ENCODE measurements at places on chromosomes 3 and 15.

- ATAC-seq: no peak
Observed at GRCh38 chr3:190517687-190518086, 3.8 kb downstream of the IL1RAP start.

DNA sequence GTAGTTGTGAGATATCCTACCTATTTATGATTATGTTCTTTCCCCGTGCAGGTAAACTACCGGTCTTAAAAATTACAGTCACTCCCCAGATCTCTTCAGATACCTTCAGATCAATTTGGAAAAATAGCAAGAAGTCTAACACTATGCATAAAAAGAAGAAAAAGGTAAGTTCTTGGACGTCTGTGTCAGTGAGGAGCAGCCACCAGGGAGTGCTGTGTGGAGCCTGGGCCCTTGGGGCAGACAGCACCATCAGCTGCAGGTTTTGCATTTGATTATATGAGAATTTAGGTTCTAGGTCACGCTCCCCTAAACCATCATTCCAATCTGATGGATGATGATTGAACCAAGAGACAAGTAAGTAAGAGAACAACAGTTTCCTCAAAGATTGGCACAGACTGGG lies 8.9 kb upstream of the RNF7 start:
- ATAC-seq: no peak

DNA sequence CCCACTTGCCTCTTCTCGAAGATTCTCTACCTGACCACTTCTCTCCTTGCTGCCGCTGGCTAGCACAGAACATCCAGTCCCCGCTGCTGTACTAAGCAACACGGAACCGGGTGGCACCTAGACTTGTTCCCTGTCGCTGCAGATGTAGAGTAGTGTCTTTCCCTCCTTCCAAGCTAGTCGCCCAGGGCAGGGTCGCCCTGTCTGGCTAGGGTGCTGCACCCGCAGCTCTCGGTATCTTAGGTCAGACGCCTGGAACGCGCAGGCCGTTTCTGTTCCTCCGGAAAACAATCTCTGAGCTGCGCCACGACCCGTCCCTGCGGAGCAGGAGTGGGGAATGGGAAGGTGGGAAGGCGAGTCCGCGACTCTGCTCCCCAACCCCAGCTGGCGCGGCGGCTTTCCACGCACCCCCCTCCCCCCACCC lies 758 bp upstream of the SNX33 start:
- peak; percentile 20 for ATAC-seq

DNA sequence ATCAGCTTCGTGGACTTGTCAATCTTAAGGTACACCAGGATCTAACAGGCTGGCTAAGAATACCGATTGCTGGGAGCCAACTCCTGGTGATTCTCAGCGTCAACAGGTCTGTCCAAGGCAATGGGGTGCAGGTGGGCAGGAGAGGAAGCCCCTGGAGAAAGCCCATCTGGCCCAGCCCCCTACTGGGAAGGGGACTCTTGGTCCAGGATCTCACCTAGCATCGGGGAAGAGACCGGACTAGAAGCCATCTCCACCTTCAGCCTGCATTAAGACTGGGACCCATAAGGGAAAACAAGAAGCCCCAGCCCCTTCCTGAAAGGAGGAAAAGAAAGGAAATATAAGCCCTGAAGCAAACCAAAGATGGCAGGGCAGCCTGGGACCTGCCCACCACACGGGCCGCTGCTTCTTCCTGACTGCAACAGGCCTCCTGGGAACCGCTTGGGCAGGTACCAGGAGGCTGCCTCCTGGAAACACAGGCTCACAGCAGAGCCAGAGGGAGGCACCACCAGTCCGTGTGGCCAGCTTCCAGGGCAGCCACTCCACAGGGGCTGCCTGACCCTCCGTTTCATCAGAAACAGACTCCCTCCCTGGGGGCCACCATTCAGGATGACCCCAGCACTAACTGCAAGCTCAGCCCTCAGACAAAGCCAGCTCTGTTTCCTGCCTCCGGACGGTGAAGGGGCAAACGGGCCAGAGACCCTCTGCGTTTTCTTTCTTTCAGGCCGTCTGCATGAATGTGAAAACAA lies 100.2 kb downstream of the LRIG1 start:
- no peak for ATAC-seq

GRCh38 chr3:10901296-10901945 lies 85.4 kb downstream of the SLC6A11 start:
- ATAC-seq: no peak

GRCh38 chr3:164018500-164018899 lies 1059.8 kb downstream of the SI start:
- no peak for ATAC-seq

DNA sequence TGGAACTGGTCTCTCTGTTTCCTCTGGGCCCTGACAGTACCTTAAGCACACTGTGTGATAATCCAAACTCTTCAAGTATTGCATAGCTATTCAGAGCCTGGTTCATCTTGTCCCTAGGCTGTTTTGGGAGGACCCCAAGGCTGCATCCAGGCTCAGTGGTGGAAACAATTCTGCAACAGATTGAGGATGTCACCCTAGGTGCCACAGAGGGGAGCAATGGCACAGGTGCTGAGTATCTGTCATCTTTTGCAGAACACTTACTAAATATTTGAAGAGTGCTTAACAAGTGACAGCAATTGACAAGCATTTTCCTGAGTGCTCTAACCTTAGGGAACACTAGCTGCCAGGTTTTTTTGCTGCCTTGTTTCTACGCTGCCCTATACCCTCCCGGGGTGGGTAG lies 27.8 kb downstream of the STARD5 start:
- ATAC-seq: no peak

GRCh38 chr15:101597360-101597928 lies 54.7 kb downstream of the TM2D3 start:
- no peak for ATAC-seq

- ATAC-seq: no peak
Observed at GRCh38 chr15:43775411-43775965, 1.3 kb downstream of the ELL3 start.

DNA sequence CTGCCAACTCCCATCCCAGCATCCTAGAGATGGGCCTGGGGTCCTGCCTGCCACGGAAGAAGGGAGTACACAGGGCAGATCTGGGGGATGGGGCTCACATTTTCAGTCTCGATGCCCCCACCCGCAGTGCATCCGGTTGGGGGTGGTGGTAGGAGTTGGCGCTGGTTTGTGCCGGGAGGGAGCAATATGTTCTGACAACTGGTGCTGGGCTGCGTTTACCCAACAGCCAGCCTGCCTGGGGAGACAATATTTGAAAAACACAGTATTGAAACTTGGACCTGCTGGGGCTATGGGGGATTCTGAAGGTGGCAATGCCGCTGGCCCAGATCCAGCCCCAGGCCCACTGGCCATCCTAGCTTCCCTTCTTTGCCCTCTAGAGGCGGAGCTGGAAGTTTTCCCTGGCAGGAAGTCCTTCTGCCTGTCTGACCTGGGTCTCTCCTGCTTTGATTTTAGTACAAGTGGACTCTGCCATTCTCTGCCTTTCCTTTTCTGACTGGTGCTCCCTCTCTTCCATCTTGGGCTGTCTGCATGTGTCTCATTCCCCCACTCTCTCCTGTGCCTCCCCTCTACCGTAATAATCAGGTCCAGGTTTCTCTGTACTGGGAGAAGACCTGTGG lies 3.5 kb downstream of the SEMA3F start:
- ATAC-seq: no peak

GRCh38 chr3:195613468-195614069 lies 29.8 kb upstream of the APOD start:
- ATAC-seq: no peak

DNA sequence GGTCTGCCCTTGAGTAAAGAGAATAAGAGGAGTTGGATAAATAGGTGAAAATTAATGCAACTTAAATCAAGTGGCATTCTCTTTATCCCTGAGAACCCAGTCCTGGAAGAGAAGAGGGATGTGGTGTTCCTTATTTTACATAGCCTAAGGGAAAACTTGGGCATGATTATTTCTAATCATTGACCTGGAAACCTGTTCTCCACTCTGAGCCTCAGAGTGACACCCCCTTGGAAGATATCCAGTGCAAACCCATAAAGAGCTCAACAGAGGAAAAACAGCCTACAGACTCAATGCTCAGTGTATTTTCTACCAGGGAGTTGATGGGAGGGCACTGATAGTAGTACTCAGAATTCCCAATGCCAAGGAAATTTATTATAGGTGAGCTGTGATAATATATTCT lies 22.0 kb downstream of the SLC15A2 start:
- ATAC-seq: no peak

- ATAC-seq: no peak
Observed at GRCh38 chr3:172726380-172726779, 15.5 kb upstream of the NCEH1 start.

- no peak for ATAC-seq
Observed at GRCh38 chr15:91649831-91650321, 203.6 kb upstream of the SLCO3A1 start.

DNA sequence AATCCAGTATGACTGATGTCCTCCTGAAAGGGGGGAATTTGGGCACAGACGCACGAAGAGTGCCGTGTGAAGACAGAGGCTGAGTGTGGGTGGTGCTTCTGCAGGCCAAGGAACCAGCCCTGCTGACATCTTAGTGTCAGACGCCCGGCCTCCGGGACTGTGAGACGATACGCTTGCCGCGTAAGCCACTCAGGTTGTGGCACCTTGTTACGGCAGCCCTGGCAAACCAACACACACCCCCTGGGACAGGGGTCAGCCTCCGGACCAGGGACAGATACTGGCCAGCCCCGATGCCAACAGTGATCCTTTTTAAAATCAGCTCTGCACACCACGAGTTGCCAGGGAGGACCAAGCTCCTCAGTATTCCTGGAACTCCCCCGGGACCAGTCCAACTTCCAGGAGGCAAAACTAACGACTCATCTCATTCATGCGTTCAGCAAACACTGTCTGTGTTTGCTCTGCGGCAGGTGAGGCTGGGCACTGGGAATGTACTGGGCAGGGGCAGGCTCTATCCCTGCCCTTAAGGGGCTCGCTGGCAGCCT lies 21.2 kb upstream of the PIGZ start:
- no peak for ATAC-seq

GRCh38 chr15:69673291-69673881 lies 220.8 kb downstream of the RPLP1 start:
- ATAC-seq: no peak

DNA sequence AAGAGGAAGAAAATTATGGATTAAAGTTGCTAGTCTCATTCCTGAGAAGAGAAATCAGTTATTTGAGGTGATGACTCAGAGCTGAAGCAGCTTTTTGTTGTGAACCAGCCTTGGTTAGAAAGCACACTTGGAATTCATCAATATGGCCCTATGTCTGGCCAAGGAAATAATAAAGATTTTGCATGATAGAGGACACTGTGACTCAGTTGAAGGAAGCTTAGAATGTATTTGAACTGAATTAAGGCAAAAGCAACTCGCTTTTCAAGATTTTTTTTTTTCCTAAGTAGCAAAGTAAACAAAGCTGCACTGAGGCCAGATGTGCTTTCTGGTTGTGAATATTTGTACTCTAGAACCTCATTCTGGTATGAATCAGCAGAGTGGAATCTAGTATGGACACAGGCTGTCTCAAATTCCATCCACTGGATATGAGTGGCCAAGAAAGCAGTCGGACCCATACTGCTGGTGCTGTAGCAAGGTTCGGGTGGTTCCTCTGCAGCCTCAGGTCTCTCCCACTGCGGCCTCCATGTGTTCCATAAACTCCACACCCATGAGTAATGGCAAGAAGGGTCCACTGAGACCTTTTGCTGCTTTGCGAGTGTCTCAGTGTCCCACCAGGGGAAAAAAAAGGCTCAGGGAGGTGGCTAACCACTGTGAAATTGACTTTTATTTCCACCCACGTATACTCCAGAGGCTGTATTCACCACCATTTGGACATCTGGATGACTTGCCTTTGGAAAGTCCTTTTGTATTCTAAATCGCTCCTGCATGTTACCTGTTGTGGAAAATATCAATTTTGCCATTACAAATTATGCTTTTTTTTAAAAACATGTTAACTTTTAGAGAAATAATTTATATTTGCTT lies 53.1 kb downstream of the TGFBR2 start:
- peak; percentile 72 for ATAC-seq

GRCh38 chr3:80355144-80355543 lies 587.3 kb upstream of the ROBO1 start:
- no peak for ATAC-seq

- no peak for ATAC-seq
Observed at GRCh38 chr15:77759896-77760592, 127.3 kb upstream of the LINGO1 start.

- no peak for ATAC-seq
Observed at GRCh38 chr3:25855266-25855784, 65.4 kb downstream of the OXSM start.

- ATAC-seq: no peak
Observed at GRCh38 chr3:28053759-28054158, 187.7 kb upstream of the CMC1 start.

GRCh38 chr3:71444028-71444860 lies 139.3 kb downstream of the FOXP1 start:
- ATAC-seq: peak; percentile 50
